ENCODE measurements at places on chromosomes 2 and 18.

- DNase-seq, result no peak
Observed at GRCh38 chr2:25749676-25750075, 76.3 kb upstream of the DTNB start.

GRCh38 chr18:52615321-52615720 lies 275.3 kb downstream of the DCC start:
- DNase-seq, result no peak

- no peak for DNase-seq
Observed at GRCh38 chr2:24017711-24018110, 7.8 kb downstream of the MFSD2B start.

- DNase-seq, result no peak
Observed at GRCh38 chr2:24908461-24908901, 11.6 kb downstream of the ADCY3 start.

GRCh38 chr2:23363831-23364230 lies 21.1 kb upstream of the KLHL29 start:
- DNase-seq, result no peak

- no peak for DNase-seq
Observed at GRCh38 chr2:27202854-27203253, 9.0 kb upstream of the ATRAID start.
